ENCODE measurements at places on chromosomes 12 and 14. TPM values are rescaled to one million over a fixed set of nuclear protein-coding genes. Genes with fewer than 3 reads are reported as not detected.

The SYT1 gene
- not detected for total RNA-seq

The KRT3 gene
- not detected for total RNA-seq

The CLEC1A gene
- total RNA-seq, result not detected

The SLC25A47 gene
- not detected for total RNA-seq

The PAX9 gene
- not detected for total RNA-seq

The PACS2 gene
- 25.1 TPM for total RNA-seq

The AICDA gene
- not detected for total RNA-seq

The APOF gene
- not detected for total RNA-seq

The CCDC60 gene
- total RNA-seq, result not detected

The SLC38A6 gene
- total RNA-seq, result 4.3 TPM

The FSCB gene
- not detected for total RNA-seq

The R3HDM2 gene
- 42.2 TPM for total RNA-seq

The SLC2A14 gene
- 9.8 TPM for total RNA-seq

The KCNMB4 gene
- total RNA-seq, result 0.60 TPM

The TEX22 gene
- total RNA-seq, result 2.0 TPM

The GLIPR1L1 gene
- total RNA-seq, result not detected

The PRIMA1 gene
- not detected for total RNA-seq

The KRT8 gene
- total RNA-seq, result 0.24 TPM

The MGAT4C gene
- not detected for total RNA-seq

The IFI27 gene
- 1.5 TPM for total RNA-seq

The STAB2 gene
- total RNA-seq, result not detected

The HCFC2 gene
- total RNA-seq, result 8.3 TPM

The GARIN6 gene
- not detected for total RNA-seq

The RTL1 gene
- total RNA-seq, result not detected

The MYL6B gene
- 57.5 TPM for total RNA-seq

The KLHDC1 gene
- 0.79 TPM for total RNA-seq

The TEDC1 gene
- 28.6 TPM for total RNA-seq

The USP30 gene
- total RNA-seq, result 11.0 TPM

The KRT77 gene
- not detected for total RNA-seq

The TAS2R9 gene
- total RNA-seq, result not detected

The FAM222A gene
- 0.20 TPM for total RNA-seq

The FLRT2 gene
- not detected for total RNA-seq

The STAC3 gene
- total RNA-seq, result 1.5 TPM

The TUBA1C gene
- total RNA-seq, result 214 TPM

The SDR9C7 gene
- total RNA-seq, result not detected

The NTF3 gene
- total RNA-seq, result not detected

The COX14 gene
- 47.5 TPM for total RNA-seq

The P2RX7 gene
- total RNA-seq, result 6.6 TPM

The MMP17 gene
- total RNA-seq, result not detected

The CKB gene
- 4.9 TPM for total RNA-seq

The DEGS2 gene
- 0.52 TPM for total RNA-seq

The EIF2B2 gene
- 65.4 TPM for total RNA-seq

The TAS2R20 gene
- 0.60 TPM for total RNA-seq

The PZP gene
- total RNA-seq, result not detected

The ABCC9 gene
- total RNA-seq, result not detected

The CLMN gene
- total RNA-seq, result 2.6 TPM

The SOAT2 gene
- total RNA-seq, result 0.81 TPM

The SMOC1 gene
- not detected for total RNA-seq

Data from activated naive CD4-positive, alpha-beta T cell treated with anti-CD3 and anti-CD28 coated beads for 36 hours (primary cell).